Tibial artery (tissue), 4 donors: ENCODE measurements at places on chromosomes 5 and 9.
A peak's percentile ranks its signal among the peaks of the same experiment; 100 is the strongest.

DNA sequence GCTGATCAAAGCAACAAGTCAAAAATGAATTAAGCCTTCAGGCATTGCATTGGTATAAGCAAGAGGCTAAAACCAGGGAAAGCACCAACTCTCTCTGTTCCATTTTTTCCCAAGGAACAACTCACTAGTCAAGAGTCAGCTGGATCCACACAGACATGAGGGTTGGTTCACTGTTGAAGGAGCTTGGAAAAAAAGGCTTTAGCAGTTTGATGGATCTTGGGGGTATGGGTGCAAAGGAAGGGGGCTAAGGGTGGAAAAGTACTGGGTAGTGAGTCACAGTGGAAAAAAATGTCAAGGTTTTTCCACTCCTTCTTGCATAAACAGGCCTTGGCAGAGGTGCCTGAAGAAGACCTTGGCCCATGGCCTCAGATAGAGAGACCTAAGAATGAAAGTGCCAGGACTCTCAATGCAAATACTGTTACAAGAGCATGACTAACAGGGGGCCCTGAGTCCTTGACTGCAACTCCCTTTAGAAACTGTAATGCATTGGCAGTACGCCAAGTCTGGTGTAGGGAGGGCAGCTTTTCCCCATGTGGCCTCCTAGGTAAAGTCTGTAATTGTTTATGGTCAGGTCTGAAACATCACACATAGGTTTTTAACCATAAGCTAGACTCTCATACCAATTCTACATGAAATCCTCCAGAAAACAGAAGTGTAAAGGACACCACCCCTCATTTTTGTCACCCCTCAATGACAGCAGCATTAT, 23.7 kb downstream of the ACTL7A start:
- DNase-seq: no peak

DNA sequence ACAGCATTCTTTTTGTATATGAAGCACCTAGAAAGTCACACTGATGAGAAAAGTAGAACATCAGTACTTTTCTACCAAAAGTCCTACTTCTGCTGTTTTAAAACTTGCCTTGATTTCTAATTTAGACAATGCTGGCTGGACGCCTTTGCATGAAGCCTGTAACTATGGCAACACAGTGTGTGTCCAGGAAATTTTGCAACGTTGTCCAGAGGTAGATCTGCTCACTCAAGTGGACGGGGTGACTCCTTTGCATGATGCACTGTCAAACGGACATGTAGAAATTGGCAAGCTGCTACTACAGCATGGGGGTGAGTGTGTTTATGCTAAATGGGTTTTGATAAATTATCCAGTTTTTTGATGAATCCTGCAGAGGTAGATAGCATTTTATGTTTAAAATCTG, 73.5 kb downstream of the SLF1 start:
- DNase-seq: no peak

- DNase-seq: no peak
Measured at GRCh38 chr9:76713381-76713780, 50.9 kb upstream of the PCA3 start.

DNA sequence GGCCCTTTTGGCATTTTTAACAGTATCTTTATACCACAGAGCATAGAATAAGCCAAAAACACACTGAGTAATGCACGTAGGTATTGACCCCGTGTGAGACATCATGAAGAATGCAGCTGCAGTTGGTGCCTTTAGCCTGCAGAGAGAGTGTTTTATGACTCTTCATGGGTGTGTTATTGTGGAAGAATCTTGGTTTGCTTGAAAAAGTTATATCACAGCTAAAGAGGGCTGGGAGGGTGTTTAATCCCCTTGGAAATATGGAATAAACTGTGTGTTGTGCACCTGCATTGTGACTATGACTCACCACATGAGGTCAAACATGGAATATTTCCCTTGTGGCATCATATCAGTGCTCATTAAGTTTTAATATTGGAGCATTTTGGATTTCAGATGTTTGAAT, 458.7 kb downstream of the CDH9 start:
- DNase-seq: no peak

DNA sequence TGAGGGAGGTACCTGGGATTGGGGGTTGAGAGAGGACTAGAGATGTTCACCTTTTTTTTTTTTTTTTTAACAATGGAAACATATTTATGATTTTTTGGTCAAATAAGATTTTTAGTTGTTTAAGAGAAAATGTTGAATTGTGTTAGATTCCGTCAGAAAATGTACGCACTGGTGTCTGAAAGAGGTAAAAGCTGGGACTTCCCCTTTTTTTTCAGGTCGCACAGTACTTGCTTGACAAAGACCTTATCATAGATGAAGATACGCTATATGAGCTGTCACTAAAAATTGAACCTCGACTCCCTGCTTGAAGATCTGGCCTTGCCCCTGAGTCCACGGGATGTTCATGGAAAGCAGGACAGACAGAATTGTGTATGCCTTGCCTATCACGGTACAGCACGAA, 7.7 kb upstream of the CKMT2 start:
- no peak for DNase-seq

DNA sequence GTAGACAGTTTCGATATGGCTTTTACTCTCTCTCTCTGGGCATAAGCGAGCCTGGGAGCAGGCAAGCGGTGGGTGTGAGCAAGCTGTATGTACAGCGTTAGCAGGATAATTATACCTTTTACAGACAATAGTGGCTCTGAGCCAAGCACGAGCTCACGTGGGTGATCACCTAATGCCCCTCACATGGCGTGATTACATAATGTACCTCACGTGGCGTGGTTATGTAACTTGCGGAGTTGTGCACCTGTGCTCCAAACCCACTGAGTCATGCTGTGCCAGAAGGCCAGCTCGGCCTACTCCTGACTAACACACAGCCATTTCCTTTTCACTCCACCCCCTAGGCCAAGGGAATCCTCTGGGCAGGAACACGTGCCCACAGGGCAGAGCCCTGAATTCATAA, 797.2 kb downstream of the EFNA5 start:
- DNase-seq: no peak

GRCh38 chr9:37923796-37924427, 20.0 kb upstream of the SLC25A51 start:
- DNase-seq: no peak

DNA sequence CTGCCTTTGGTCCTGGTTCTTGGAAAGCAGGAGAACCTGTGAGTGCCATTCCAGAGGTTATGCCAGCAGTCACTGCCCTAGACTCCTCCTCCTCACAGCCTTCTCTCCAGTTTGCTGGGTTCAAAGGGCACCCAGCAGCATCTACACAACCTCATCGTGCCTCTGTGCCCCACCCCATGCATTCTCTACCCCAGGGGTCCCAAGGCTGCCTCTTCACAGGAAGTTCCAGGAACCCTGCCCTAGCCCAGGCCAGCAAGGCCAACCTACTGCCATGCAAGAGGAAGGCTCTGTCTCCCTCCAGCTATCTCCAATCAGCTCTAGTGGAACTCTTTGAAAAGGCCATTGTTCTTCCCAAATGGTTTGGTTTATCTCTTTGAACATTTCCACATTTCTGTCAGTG, 21.2 kb downstream of the ENC1 start:
- no peak for DNase-seq

DNA sequence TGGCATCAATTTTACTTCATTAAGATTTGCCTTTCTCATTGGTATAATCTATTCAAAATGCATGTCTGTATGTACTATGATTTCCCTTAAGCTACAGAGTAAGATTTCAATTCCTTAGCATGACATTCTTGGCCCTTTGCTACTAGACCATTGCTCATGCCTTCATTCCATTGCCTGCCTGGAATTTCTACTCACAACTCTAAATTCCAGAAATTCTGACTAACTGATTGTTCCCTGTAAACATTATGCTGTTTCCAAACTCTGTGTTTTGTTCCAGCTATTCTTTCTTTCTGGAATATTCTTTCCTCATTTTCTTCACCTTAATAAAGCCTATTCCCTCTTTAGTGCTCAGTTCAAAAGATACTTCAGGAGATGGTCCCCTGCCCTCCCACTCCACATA, 568.8 kb upstream of the SEMA6A start:
- no peak for DNase-seq

GRCh38 chr5:79236970-79237739, 1.2 kb downstream of the JMY start:
- DNase-seq: peak; percentile 34

DNA sequence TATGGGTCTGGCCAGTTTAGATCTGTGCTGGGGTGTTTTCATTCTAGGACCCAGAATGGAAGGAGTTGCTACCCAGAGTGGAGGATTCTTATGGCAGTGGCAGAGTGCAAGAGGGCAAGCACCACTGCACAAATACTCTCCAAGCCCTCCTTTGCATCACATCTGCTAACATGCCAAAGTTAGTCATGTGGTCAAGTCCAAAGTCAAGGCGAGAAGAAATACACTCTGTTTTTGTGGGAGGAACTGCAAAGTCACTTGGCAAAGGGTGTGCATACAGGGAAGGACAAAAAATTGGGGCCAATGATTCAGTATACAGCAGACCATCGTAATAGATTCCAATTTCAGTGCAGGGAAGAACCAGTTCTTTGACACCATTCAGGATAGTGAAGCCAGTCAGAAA, 43.9 kb upstream of the HMGCS1 start:
- DNase-seq: no peak

- no peak for DNase-seq
Measured at GRCh38 chr5:175797521-175798038, 73.8 kb upstream of the CPLX2 start.

DNA sequence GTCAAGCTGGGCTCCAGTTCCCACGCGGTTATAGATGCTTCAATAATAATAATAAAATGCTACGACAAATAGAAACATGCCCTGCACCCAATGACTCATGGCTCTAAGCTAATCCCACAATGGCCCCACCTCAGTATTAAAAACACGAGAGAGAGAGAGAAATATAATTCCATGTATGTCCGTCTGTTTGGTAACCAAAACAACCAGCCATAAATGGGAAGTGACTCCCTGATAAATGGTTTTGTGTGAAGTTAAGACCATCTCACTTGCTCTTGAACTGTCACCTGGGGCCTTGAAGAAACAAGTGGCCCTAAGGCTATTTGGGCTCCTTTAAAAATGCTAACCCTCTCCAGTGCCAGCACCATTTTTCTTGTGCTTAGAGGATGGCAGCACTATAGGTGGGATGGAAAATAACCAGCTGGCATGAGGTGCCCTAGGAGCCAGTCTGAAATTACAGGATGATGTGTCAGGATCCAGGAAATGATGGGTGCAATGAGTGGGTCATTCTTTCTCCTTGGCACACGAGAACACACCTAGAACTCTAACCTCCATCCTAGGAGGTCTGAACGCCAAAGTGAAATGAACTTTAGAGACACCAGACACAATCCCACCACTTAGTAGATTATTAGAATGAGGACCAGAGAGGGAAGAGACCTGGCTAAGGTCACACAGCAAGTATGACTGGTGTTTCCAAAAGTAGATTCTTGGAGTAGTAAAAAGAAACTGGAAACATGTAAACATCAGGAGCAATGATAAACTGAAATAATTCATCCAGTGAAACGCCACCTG, 35.7 kb upstream of the ADRB2 start:
- no peak for DNase-seq

DNA sequence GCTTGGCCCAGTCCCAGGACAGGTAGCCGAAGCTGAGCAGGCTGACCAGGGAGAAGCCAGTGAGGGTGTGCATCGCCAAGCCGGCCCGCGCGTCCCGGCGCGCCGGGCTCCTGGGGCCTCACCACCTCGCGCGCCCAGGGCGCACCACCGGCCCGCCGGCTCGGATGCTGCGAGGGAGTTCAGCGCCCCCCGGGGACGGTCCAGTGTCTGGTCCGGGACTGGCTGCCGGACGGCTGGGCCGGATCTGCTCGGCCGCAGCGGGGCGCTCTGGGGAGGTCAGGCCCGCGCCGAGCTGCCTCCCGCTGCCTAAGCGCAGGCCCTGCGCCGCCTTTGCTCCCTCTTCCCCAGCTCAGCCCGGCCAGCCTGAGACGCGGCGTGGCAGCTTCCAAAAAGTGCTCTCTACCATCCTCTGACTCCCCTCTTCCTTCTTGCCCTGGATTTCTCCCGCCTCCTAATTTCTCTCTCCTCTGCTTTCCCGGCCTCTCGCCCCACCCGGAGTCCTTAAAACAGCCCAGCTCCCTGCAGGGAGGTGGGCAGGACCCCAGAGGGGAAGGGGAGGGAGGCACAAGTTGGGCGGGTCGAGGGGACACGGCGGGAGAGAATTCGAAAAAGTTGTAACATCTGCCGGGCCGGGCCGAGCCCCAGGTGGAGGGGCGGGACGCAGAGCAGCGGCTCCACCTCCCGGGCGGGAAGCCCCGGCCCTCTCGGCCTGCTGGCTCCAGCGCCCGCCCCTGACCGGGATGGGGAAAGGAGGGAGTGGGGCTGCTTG, at the start of gene ARSI:
ARSI (minus strand) TSS at position 605 of the 769 bp plus-strand sequence; CDS start at position 73, 532 bp downstream.
- no peak for DNase-seq

GRCh38 chr5:59842999-59843398, 50.5 kb downstream of the PDE4D start:
- DNase-seq: no peak

GRCh38 chr5:140324617-140325241, 21.7 kb downstream of the HBEGF start:
- no peak for DNase-seq

GRCh38 chr5:100562821-100563220, 27.6 kb downstream of the FAM174A start:
- DNase-seq: no peak

DNA sequence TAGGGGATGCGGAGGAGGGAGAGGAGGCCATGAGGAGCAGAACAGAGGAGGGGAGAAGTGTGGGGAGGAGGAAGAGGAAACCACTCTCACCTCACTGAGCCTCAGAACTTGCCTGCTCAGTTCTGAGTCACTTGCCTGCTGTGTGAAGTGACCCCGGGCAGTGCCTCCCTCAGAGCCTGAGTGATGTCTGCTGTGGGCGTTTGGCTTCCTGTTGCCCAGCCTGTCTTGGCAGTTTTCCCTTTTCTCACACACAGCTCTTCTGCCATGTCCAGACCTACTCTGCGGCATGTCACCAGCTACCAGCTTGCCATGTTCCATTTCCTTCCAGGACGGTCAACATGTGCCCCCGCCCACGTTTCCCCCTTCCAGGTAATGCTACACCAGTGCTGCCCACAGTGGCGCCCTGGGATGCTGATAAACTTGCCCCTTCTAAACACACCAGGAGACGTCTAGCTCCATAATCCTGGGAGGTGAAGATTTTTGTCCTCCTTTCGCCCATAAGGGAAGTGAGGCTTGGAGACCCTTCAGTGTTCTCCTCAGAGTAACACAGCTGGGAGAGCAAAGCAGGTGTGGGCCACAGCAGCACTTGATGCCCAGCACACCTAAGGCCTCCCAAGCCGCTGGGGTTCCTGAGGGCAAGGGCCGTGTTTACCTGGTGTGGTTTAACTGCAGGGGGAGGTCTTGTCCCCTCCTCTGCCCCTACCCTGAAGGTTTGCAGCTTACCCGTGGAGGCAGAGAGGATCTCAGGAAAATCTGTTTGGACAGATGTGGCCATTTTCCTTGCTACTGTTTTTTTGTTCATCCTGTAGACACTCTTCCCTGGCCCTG, 63.8 kb upstream of the RNF130 start:
- DNase-seq: no peak

DNA sequence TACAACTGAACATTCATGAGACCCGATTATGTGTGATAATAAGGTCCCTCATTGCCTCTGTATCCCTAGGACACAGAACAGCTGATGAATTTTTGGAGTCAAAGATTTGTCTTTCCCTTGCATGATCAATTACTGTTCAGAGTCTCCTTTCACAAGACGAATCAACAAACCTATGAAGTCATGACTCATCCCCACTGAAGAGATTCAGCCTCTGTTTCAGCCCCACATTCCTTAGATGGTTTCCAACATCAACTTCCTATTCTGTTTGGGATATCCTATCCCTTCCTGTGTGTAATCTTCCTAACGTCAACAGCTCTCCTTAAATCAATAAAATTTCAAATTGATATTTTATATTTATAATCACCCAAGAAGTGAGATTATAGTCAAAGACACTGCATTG, 199.0 kb downstream of the DNAH5 start:
- no peak for DNase-seq
